ENCODE measurements at places on chromosomes 1 and 21.
A peak's percentile ranks its signal among the peaks of the same experiment; 100 is the strongest.

DNA sequence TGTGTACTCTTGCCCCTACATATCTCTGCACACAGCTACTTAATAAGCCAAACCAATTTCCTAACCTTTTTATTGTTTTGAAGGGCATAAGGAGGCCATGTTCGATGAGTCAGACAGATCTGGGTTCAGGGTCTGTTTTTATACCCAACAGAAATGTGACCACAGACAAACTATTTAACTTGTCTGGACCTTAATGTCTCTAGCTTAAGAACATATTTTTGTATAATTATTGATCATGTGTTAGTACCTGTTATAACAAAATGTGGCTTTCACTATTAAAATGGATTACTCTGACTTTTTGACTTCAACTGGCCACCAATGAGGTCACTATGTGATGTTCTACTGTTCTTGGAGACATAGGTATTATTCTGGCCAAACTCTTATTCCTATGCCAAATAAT is 507.8 kb upstream of the USP24 start:
- DNase-seq, result no peak

DNA sequence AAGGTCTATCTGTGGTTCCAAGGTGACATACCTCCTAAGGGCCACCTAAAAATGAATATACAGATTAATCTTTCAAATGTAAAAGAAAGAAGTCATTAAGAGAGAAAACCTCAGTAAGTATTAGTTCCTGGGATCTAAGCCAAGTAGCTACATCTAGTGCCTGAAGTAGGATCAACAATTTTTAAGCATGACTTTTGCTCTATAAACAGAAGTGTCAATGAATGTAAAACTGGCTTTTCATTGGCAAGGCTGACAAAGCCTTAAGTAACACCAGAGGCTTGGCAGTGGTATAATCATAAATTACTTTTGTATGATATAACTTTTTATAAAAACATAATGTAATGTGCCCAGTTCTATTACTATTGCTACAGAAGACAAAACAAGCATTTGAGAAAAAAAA is 12.2 kb upstream of the ACADM start:
- no peak for DNase-seq

DNA sequence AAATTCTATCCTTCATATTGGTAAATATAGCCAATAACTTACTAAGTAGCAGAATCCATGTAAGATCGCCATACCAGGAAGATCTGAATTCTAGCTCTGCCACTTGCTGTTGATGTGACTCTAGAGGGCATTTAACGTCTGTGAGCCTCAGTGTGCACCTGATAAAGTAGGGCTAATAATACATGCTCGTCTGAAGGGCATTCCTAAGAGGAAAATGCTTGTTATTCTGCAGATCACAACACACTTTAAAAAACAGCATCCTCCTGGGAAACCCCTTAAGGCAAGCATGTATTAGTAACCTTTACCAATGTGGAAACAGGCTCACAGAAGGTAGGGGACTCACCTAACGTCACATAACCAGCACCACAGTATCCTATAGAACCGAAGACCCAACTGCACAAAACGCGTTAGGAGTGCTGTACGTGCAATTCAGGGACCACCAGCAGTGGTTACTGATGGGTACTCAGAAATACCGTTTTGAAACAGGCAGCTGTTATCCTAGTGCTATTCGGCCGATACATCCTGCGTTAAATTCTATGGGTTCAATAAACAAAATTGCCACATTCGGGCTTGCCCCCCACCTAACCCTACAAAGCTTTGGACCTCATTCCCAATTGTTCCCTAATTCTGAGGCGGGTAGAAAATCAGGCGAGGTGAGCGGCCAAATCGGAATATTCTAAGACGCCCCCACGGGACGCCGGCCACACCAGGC is 758 bp downstream of the DEPDC1 start:
- DNase-seq, result no peak

DNA sequence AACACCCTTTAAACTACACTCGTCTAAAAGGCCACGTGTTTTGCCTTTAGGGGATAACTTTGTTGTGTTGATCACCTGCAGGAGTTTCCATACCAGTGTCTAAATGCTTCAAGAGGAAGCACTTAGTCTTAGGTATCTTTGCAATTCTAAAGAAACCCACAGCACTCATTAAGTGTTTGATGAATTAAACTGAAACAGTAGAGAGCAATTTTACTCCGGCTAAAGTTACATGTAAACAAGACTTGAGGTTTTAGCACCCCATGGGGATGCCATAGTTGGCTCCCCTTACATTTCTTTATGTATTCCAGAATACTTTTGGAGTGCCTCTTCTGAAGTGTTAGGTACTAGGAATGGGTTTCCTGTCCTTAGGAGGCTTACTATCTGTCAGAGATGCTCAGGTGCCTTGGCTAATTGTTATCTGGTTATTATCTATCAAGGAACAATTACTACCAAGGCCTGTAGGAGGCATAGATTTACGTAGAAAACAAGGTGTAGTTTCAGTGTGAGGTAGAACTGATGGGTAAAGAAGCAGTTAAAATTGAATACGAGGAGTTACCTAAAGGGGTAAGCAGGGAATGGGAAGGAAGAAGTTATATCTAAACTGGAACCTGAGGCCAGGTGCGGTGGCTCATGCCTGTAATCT is 176.8 kb upstream of the SAMSN1 start:
- no peak for DNase-seq

DNA sequence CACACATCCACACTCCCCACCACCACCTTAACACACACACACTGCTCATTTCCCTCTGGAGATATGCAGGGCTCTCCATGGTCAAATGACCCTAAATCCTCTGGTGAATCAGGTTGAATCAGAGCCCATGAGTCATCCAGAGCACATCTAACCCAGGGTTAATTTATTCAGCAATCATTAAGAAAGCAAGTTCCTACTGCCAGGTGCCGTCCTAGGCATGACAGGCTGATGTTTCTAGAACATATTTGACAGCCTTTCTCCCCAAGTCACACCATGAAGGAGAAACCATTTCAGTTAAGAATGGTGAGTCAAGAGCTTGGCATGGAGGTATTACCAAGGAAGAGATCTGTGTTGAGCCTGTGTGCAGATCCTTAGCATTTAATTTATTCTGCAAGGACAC is 194.3 kb upstream of the CAMK1G start:
- DNase-seq, result no peak

DNA sequence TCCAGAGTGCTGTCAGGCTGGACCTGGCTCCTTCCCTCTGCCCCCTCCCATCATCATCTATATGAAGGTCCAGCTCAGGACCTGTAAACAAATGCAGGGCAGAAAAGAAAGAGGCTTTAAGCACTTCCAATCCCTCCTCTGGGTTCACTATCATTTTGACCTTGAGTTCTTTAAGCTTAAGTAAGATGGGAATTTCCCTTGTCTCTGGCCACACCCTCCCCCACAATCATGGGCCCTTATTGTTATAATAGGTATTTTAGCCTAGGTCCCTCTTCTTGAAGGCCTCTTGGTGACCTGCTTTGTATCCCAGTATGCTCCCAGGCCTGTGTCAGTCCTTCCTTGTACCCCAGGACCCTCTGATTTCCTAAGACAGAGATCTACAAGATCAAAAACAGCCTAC is 45.1 kb upstream of the EPS15 start:
- DNase-seq, result no peak

GRCh38 chr1:17177651-17178050 is 27.3 kb upstream of the PADI1 start:
- DNase-seq, result no peak

GRCh38 chr21:32710069-32710784 is 17.6 kb downstream of the SYNJ1 start:
- DNase-seq, result no peak

DNA sequence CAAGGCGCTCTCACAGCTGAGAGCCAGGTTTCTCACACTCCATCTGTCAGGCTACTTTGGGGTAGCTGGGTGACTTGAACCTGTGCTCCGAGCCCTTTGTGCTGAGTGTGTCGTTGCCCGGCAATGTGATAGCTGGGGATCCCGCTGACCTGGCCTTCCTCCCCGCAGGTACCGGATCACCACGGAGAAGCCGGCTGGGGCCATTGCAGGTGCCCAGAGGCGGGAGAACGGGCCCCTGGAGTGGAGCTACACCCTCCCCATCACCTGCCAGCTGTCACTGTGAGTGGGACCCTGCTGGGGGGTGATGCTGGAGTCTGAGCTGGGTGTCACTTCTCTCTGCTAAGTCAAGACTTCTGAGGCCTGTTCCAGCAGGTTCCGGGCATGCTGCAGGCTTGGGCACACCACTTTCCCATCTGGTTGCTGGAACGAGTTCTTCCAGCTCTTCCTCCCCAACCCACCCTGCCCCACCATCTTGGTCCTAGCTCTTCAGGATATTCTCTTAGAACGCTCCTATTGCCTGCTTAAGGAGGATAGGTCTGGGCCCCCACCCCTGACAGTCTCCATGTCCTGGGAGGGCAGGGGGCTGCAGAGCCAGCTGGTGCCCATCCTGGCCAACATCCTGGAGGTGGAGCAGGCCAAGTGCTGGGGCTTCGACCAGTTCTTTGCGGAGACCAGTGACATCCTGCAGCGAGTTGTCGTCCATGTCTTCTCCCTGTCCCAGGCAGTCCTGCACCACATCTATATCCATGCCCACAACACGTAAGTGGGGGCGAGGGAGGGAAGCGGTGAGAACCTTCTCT is 7.5 kb downstream of the IKBKE start:
- no peak for DNase-seq

DNA sequence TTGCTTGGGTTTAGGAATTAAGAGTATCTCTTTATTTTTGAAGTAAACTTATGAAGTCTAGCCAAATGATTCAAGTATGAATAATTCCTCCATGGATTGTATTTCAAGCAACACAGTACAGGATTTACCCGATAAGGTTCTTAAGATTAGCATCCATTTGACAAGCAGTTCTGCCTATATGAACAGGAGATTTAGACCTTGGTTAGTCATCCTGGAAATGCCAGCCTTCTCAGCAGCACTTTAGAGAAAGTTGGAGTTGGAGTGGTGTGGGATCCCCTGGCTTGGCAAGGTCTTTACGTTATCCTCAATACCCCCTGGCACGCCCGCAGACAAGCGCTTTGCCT is 1.6 kb downstream of the BCAR3 start:
- DNase-seq, result no peak

- DNase-seq, result no peak
Measured at GRCh38 chr1:3822421-3822820, 26.1 kb upstream of the LRRC47 start.

DNA sequence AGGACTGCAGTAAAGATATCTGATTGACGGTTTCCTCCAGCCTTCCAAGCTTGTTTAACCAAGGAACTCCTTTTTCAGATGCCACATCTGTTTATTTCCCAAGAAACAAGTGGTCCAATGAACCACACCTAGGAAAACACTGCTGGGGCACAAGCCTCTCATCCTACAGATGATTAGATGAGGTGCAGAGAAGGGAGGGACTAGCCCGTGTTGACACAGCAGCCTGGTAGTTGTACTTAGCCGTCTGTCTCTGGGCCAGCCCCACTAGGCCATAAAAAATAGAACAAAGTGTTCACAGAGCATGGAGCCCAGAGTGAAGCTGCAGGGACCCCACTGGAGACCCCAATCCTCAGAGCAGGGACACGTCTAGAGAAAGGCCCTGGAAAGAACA is 32.1 kb downstream of the LRP8 start:
- no peak for DNase-seq

- no peak for DNase-seq
Measured at GRCh38 chr1:35266306-35266705, 2.2 kb upstream of the ZMYM4 start.

DNA sequence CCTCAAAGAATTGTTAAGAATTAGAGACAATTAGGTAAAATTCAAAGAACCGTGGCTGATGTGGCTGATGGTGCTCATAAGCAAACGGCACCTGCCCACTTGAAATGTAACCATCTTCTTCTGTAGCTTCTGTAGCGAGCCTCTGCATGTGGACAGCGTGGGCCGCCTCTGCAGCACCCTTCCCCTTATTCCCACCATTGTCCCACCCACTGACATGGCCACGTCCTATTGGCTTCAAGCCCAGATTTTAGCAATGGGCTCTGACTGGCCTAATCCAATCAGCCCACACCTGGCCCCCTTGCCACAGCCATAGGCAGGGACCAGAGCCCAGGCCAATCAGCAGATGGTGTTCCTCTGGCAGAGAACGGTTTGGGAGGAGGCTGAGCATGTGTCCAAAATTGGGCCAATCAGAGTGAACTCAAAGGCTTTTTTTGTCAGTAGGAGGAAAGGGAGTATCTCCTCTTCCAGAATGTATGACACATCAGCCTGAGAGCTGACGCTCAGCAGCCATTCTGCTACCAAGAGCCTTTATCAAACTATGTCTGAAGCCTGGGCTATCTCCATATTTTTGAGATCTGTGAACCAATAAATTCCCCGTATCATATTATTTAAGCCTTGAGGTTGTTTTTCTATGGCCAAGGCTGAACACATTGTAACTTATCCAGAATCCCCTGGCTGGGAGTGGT is 518.5 kb downstream of the SMYD3 start:
- no peak for DNase-seq

- peak; percentile 28 for DNase-seq
Measured at GRCh38 chr1:18913065-18913835, 10.9 kb upstream of the ALDH4A1 start.

- no peak for DNase-seq
Measured at GRCh38 chr21:44518686-44519085, 21.3 kb downstream of the KRTAP10-1 start.

GRCh38 chr1:199029401-199029800 is 390.6 kb downstream of the PTPRC start:
- no peak for DNase-seq

- no peak for DNase-seq
Measured at GRCh38 chr1:2303016-2303775, 75.1 kb downstream of the SKI start.

GRCh38 chr1:179195376-179195775 is 34.1 kb downstream of the ABL2 start:
- no peak for DNase-seq

DNA sequence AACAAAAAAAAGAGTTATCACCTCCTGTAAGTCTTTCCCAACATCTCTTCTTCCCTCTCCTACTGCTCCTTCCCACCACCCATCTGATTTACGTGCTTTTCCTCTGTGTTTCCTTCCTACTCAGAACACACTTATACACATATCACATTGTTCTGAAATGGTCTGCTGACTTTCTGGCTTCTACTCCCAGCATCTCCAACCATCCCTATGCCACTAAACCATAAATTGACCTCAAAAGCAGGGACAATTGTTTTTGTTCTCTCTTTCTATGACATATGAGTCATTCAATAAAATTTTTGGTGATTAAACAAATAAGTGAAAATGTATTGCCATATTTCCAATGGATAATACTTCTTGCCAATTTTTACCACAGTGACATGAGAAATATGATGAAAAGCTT is 8.2 kb downstream of the GOLPH3L start:
- DNase-seq, result no peak

GRCh38 chr1:78297836-78298235 is 192.9 kb upstream of the PTGFR start:
- DNase-seq, result no peak

- DNase-seq, result no peak
Measured at GRCh38 chr1:158121604-158122254, 59.0 kb upstream of the CD1D start.
